ENCODE measurements at places on chromosomes 3 and 15.

- peak; percentile 18 for DNase-seq
Observed at GRCh38 chr3:147619921-147620560, 210.9 kb downstream of the ZIC1 start.

GRCh38 chr3:32831791-32832190 lies 14.0 kb downstream of the TRIM71 start:
- DNase-seq, result no peak

GRCh38 chr3:46860810-46861604 lies 2.2 kb downstream of the MYL3 start:
- DNase-seq, result no peak

DNA sequence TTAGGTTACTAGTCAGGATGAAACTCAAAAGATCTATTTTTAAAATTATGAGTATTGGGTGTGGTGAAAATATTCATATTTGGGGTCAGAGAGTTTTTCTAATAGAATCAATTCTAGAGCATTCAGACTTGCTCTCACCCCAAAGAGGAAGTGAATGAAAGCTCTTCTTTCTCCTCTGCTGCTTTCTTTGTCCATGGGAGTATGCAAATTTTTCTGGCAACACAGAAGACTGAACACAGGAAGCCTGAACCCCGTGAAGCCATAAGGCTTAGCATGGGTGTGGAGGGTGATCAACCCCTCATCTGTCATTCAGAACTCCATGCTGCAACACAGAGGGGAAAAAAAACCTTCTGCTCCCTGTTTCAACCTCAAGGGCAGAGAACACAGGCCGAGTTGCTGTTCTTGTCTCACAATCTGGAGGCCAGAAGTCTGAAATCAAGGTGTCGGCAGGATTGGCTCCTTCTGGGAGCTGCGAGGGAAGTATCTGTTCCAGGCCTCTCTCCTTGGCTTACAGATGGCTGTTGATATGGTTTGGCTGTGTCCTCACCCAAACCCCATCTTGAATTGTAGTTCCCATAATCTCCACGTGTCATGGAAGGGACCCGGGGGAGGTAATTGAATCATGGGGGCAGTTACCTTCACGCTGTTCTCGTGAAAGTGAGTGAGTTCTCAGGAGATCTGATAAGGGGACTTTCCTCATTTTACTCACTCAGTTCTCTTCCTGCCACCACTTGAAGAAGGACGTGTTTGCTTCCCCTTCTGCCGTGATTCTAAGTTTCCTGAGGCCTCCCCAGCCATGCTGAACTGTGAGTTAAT lies 33.7 kb upstream of the CD47 start:
- peak; percentile 86 for DNase-seq

DNA sequence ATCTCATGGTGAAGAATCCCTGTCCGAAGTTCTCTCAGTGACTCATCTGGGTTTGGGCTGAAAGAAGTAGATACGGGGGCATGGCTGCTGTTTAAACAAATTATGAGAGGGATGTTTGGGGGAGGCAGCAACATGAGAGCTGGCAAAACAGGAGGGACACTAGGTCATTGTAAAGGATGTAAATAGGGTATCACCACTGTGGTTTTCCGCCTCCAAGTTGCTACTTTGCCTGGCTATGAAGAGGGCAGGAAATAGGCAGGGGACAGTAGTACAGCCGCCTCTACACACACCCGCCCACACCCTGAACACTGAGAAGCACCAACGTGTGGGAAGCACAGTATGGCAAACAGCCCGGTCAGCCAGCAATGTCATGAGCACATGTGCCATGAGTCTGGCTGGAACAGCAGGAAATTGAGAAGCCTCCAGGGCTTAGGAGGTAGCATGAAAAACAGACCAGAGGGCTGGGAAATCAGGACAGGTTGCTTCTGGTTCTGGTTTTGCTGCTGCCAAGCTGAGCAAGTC lies 17.1 kb downstream of the HEXA start:
- no peak for DNase-seq

Measured in NCI-H146 (cell line).